ENCODE measurements at places on chromosomes 4 and X.

GRCh38 chrX:9535101-9535500 lies 70.2 kb downstream of the TBL1X start:
- DNase-seq = no peak

GRCh38 chrX:133250184-133251100 lies 32.3 kb upstream of the TFDP3 start:
- no peak for DNase-seq

DNA sequence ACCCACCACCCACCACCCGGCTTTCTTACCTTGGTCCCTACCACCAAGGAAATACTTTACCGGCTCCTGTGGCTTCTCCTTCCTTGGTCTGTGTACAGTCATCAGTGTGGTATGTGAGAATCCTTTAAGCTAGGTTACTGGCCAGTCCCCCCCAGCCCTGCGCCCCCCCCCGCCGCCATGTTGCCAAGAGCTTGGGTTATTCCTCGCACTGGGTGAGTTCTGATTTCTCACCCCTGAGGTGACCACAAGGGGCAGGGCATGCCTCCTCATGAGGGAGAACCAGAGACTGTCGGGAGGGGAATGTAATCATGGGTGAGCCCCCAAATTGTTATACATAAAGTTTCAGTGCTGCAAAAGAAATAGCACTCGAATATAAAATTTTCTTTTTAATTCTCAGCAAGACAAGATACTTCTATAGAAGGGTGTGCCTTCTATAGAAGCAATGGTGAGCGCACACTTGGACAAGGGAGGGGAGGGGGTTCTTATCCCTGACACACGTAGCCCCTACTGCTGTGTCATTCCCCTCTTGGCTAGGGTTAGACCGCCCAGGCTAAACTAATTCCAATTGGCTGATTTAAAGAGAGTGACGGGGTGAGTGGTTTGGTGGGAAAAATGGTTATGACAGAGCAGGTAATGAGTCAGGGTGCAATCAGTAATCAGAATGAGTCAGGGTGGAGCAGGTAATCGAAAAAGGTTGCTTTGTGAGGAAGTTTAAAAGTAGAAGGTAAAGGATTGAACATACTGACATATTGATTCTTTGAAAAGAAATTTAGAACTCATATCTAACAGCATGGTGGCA lies 133.2 kb downstream of the KDM6A start:
- no peak for DNase-seq

DNA sequence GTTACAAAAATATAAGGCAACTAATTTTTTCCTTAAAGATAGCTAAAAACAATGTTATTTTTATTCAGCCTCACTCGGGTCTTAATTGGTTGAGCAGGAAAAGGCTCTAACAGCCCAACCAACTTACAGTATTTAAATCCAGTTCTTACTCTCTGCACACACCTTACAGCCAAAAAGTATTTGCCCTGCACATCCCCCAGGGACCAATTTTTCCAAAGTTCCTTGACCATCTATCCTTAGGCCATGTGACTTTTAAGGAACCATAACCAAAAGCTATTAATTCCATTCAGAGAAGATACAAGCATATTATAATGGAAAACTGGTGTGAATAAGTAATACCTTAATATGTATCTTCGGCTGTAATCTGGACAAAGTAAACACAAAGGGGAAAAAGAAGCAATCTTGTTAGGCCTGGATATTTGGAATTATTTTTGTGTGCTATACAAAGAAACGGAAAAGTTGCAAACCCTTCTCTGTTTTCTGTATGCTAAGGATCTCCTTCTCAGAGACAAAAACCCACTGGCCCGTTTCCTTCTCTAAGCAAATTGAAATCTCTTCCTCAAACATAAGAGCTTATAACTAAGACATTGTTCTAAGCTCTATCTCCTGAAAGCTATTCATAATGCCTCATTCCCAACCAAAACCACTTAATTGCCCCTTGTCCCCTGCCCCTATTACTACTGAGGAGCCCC lies 1.0 kb upstream of the THAP9 start:
- peak; percentile 56 for DNase-seq

GRCh38 chr4:43224559-43224958 lies 332.0 kb downstream of the GRXCR1 start:
- no peak for DNase-seq

DNA sequence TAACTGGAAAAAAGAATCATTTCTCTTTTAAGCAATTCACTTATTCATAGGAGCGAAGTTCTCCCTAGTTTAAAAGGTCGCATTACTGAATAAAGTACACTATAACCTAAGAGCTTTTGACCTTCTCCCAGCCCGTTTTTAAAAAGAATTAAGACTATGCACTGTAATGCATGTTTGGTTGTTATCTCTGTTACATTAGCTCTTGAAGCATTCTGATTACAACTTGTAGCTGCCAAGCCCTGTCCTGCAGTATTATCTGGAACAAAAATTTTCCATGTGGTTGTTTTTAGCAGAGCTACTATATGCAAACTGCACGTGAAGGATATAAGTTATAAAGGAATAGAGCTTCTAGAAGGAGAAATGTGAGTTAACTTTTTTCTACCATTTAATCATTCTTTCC lies 8.1 kb downstream of the GAB1 start:
- DNase-seq = no peak

All from NCI-H1694 treated with DMSO at 0.1 percent for 48 hours (cell line).